ENCODE measurements at places on chromosomes 1 and 21.

- no peak for DNase-seq
These were observed 9.4 kb downstream of the CFHR4 start for GRCh38 chr1:196897158-196897828.

GRCh38 chr1:236370420-236370819 is 23.7 kb upstream of the EDARADD start:
- no peak for DNase-seq

DNA sequence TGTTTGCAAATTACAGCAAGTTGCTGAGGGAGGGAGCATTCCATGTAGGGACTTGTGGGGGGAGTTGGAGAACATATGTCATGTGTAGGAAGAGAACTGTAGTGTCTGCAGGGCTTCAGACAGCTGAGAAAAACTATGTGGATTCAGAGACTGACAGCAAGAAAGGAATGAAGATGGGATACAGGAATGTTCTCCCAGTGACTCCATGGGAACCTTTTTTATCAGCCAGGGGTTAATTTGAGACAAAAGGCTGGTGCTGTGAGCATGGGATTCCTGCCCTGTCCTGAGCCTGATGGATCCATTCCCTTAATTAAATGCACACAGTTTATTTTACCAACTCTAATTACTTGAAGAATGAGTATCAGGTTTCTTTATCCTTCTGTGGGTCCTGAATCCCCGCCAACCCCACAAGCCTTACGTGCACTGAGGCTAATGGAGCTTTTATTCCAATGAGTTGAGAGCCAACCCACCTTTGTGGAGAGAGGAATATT is 26.5 kb upstream of the PLXNA2 start:
- no peak for DNase-seq

DNA sequence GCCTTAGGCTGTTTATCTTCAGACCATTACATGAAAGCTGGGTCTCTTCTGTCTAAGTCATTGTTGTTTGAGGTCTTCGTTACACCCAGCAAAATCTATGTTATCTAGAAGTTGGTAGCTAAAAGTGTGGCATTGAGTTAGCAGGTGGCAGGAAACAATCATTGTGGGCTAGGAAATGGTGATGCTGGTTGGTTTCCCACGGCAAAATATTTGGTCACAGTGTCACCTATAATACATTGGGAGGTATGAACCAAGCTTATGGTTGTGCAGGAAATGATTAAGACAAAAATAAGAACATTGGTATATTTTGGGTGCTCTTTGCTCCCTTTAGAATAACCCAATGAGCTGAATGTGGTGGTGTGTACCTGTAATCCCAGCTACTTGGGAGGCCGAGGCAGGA is 169.7 kb downstream of the TRIM33 start:
- no peak for DNase-seq

DNA sequence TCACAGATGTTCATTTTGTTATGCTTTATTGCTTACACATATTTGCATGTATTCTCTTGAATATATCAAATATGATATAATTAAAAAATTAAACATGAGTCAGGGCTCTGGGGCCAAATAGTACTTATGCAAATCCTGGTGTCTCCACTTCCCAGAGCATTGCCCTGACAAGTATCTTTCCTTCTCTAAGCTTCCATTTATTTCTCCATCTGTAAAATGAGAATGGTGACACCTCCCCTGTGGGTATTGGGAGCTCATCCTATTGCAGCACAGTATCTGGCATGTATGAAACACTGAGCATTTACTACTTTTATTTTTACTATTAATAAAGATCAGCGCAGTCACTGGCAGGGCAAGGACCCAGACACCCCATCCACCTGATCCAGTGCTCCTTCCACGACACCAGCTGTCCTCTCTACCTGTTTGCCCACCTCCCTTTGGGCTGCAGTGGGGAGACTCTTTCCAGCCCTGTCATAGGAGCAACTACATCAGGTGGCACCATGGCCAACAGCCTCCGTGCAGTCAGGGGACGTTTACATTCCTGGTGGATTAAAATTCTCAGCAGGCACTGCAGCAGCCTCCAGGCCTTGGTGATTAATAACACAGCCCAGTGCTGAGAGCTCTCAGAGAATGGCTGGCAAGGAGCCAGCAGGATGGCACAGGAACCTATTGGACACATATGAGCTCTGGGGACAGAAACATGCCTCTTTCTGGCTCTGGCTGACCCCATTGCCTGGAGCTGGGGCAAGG is 113.0 kb downstream of the DMRTB1 start:
- no peak for DNase-seq

- no peak for DNase-seq
These were observed 38.1 kb downstream of the VANGL2 start for GRCh38 chr1:160438317-160438918.

DNA sequence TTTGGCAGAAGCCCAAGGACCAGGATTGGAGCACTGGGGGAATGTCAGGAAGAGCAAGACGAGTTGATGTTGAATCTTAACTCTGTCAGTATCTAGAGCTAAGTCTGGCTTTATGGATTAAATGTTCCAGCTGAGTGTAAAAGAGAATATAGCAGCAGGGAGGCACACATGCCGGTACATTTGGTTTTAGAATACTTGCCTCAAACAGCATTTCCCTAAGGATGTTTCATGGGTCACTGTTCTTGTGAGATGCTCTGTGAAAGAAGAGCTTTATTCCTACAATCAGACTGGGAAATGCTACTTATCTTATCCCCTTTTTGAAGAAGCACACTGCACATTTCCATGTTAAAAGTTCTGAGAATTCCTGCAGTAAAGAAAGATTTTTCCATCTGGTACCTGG is 440.3 kb upstream of the B3GALT2 start:
- DNase-seq = no peak

DNA sequence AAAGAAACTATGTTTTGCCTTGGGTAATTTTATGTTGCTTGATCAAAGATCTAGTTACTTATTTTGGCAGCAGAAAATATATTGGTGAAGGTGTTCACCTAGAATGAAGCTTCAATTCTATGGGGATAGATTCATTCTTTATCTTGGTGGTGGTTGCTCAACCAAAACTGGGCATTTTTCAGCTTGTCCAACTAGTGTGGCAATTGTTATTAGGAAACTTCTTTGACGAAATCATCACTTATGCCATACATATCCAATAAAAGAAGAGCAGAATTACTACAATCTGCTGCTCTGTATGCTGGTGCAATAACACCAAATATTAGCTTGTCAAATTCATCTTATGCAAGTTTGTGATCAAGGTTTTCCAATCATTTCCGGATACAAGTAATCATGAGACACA is 26.8 kb upstream of the TMPRSS15 start:
- no peak for DNase-seq

DNA sequence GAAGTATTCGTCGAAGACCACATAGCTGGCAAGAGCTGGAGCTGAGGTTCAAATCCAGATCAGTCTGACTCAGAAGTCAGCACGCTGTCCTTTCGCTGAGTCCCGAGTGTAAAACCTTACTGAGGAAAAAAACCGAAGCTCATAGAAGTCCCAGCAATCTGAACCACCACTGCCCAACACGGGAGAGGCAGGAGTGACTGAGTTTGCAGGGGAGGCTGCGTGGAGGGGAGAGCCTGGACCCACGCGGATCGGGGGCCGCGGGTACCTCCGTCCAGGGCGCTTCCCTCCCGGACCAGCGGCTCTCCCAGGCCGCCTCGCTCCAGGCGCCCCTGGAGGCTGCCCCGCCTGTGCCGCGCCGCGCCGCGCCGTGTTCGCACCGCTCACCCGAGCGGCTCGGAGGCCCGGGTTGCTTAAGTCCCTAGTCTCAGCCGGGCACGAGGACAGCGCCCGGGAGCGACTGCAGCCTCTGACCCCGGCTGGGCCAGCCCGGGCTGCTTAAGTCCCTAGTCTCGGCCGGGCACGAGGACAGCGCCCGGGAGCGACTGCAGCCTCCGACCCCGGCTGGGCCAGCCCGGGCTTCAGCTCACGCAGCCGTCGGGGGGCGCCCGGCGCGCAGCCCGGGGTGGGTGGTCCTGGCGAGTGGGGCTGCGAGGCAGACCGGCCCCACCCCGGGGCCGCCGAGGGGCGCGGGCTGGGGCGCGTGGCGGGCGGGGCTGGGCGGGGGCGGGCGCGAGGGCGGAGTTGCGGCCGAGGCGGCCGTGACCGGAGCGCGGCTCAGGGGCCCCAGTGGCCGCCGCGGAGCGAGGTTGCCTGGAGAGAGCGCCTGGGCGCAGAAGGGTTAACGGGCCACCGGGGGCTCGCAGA is at the start of gene ADAMTSL4:
Gene ADAMTSL4, plus strand, starts transcription at position 777 of the 864 bp plus-strand sequence. CDS start 2,881 bp downstream, outside the sequence.
- peak; percentile 84 for DNase-seq

- no peak for DNase-seq
These were observed 81.1 kb upstream of the GPR88 start for GRCh38 chr1:100456880-100457279.

- no peak for DNase-seq
These were observed 135.6 kb upstream of the KCNJ15 start for GRCh38 chr21:38120984-38121855.

- no peak for DNase-seq
These were observed 1.1 kb downstream of the ZSWIM5 start for GRCh38 chr1:45205011-45205909.

DNA sequence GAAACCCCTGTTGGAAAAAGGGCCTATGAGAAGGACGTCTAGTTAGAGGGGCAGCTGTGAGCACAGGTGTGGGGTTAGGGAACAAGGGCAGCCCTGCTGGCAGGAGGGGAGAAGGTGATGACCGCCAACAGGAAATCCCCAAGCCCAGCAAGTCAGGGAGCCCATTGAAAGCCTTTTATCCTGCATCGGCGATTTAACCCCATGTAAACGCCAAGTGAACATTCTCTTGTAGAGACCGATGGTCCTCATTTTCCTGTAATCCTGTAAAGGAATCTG is 1.1 kb upstream of the BSND start:
- no peak for DNase-seq

DNA sequence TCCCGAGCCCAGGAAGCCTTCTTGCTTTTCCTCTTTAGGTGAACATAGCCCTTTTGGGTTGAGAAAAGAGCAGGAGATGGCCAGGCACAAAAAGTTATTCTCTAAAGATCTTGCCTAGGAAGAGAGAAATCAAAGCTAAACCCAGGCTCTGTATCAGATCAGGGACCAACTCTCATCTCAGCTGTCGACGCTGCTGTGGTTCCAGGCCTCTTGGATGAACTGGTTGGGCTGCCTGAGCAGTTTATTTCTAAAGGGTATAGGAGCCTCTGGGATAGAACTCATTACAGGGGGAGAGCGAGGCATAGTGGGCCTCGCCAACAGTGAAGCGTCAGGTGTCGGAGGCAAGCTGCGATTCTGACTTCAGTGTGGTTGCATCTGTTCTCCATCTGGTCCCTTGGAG is 82.6 kb upstream of the F3 start:
- no peak for DNase-seq

DNA sequence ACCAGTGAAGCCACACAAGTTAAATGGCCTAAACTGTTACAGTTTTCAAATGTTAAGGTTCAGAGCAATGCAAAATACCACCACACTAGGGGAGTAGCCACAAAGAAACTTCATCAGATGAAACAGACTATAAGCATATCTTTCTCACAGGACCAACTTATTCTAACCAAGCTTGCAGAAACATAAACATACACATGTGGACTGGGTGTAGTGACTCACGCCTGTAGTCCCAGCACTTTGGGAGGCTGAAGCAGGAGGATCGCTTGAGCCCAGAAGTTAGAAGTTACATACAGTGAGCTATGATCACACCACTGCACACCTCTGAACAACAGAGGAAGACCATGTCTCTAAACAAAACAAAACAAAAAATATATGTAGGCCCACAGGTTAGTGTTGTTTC is 17.3 kb downstream of the WDR47 start:
- no peak for DNase-seq

DNA sequence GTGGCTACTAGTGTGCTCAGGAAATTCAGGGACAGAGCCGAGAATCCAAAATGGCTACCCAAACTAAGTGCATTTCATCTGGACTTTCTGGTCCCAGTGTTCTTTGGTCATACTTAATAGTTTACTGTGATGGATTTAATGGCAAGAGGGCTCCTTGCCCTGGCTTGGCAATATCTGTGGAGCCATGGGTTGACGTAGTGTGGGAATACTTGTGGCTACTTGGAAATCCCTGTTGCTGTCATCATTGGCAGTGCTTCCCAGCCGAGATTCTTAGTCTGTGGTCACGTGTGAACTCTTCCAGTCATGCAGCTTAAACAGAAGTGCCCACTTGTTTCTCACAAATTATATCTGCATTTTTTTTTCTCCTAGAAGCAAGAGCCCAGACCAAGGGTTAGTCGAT is 198.9 kb downstream of the HS2ST1 start:
- no peak for DNase-seq

- no peak for DNase-seq
These were observed 28.5 kb downstream of the RASSF5 start for GRCh38 chr1:206535853-206536188.

GRCh38 chr1:181043025-181043888 is 9.5 kb downstream of the MR1 start:
- peak; percentile 93 for DNase-seq

GRCh38 chr1:158002022-158002630 is 8.7 kb downstream of the KIRREL1 start:
- DNase-seq = no peak

- DNase-seq = peak; percentile 37
These were observed 22.6 kb downstream of the ETNK2 start for GRCh38 chr1:204128964-204129896.

DNA sequence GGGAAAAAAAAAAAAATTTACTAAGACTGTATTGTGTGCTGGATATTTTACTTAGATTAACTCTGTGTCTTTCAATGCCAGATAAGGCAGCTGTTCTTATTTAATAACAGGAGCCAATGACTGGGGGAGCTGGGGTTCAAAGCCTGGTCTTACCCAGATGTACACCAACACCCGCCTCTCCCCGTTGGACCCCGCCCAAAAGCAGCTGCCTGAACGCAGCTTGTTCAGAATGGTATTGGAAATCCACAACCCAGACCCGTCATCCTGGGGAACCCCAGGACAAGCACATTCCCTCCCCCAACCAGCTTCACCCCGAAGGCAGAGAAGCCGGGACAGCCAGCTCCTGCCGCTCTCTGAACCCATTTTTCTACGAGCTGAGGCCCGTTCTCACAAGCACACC is 113.6 kb upstream of the TMPRSS2 start:
- DNase-seq = no peak

DNA sequence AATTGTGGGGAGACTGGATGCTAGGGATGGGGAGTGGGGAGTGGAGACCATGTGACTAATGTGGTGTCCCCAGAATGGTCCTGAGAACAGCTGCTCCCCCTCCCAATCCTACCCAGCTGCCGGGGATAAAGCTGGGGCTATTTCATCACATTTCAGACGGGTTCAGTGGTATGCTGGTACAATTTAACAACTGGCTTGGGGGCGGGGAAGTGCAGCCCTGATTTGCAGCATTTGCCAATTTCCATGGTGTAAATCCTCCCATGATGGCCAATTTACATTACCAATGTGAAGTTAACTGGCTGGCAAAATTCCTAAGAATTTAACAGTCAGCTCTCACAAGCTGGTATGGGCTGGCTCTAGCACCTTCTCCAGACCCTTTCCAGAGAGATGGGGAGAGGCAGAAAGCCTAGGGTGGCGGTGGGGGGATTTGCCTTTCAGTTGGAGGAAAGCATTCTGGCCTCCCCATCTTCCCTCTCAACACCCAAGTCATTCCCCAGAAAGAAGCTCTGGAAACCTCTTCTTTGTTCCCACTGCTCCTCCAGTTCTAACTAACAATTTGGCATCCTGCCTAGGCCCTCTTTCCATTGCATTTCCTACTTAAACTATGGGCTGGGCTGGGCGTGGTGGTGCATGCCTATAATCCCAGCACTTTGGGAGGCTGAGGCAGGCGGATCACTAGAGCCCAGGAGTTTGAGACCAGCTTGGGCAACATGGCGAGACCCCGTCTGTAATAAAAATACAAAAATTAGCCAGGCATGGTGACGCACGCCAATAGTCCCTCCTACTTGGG is 11.3 kb upstream of the ADGRB2 start:
- no peak for DNase-seq
